Stimulated activated CD4-positive, alpha-beta T cell treated with anti-CD3 and anti-CD28 coated beads, Interleukin-12 subunit alpha, Interleukin-12 subunit beta, amount 100 ng/mL, for 24 hours (primary cell): ENCODE measurements at places on chromosomes 7 and 10.
A peak's percentile ranks its signal among the peaks of the same experiment; 100 is the strongest.

DNA sequence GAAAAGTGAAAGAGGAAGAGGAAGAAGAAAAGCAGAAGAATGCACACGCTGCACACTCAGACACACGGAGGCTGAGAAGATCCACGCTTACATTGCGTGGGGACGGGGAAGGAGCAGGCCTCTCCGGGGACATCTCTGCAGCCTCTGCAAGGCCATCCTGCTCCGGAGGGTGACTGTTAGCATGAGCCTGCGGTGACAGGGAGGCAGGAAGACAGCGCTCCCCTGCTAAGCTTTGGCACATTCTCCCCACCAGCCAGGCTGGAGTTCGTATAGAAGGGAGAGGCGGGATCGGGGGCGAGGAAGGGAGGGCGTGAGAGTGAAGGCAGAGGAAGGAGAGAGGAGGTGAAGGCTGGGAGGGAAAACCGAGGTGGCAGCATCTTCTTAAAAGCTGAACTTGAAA is 366.0 kb upstream of the SHH start:
- no peak for DNase-seq

GRCh38 chr7:93890464-93891068 is at the start of gene TFPI2:
TFPI2 (minus strand) TSS chr7:93890753; CDS start chr7:93890678, 75 bp downstream.
- DNase-seq: no peak

DNA sequence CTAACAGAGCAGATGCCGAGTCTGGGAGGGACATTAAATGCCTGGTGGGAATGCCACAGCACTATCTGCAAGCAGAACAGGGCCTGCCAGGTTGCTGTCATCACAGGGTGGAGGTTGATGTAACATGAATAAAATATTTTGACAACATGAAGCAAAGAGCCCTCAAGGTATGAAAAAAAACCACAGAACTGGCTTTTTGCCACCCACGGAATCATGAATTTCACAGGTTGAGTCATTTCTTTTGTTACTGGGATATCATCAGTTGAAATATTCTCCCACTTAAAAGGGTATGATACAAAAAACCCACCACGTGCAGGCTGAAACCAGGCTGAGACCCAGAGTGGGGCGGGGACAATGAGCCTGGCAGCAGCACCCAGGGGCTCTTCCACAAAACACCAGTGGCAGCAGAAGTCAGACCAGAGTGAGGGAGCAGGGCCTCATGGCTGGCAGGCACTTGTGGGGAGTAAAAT is 220.1 kb downstream of the TNS3 start:
- no peak for DNase-seq

DNA sequence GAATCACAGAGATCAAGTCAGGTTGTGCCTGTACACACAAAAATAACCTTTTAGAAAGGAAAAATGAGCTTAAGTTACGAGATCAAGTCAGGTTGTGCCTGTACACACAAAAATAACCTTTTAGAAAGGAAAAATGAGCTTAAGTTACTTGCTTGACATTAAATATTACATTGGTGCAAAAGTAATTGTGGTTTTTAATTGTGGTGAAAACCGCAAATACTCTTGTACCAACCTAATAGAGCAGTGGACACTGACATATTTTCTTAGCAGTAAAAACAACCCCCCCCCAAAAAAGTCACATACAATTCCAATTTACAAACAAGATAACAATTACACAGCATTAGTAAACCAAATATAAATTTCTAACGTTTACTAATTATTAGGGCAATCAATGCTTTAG is 595.6 kb downstream of the GRM8 start:
- DNase-seq: no peak

GRCh38 chr10:4437061-4437460 is 388.9 kb upstream of the AKR1E2 start:
- no peak for DNase-seq

- DNase-seq: no peak
Measured at GRCh38 chr10:14821635-14822375, 16.0 kb downstream of the CDNF start.

- no peak for DNase-seq
Measured at GRCh38 chr10:65620404-65621048, 1305.3 kb upstream of the LRRTM3 start.

DNA sequence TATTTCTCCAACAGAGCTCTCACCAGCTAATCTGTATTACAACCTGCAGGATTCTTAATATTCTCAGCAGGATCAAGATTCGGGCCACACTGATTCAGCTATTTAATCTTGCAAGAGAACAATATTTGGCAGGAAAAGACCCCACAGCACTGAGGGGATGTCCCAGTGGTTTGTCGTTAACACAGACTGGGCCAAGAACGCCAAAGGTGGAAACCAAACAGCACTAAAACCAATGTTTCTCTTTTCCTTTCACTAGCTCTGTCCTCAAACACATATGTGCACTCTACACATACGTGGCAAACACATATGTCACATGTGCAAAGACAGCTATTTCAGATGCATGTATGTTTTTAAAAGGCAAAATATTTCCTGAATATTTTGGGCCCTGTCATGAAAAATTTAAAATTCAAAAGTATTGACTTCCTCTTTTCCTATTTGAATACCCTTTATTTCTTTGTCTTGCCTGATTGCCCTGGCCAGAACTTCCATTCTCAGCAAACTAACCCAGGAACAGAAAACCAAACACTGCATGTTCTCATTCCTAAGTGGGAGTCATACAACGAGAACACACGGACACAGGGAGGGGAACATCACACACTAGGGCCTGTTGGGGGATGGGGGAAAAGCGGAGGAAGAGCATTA is 51.7 kb upstream of the NEBL start:
- DNase-seq: no peak

DNA sequence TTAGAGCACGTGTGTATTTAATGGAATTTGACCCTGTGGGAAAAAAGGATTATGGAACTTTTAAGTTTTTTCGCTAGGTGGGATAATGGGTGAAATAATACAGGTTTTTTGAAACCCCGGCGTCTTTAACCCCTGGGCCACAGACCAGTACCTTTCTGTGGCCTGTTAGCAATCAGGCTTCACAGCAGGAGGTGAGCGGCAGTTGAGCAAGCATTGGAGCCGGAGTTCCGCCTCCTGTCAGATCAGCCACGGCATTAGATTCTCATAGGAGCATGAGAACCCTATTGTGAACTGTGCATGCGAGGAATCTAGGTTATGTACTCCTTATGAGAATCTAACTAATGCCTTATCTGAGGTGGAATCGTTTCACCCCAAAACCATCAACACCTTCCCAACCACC is 28.6 kb downstream of the WAC start:
- DNase-seq: no peak

DNA sequence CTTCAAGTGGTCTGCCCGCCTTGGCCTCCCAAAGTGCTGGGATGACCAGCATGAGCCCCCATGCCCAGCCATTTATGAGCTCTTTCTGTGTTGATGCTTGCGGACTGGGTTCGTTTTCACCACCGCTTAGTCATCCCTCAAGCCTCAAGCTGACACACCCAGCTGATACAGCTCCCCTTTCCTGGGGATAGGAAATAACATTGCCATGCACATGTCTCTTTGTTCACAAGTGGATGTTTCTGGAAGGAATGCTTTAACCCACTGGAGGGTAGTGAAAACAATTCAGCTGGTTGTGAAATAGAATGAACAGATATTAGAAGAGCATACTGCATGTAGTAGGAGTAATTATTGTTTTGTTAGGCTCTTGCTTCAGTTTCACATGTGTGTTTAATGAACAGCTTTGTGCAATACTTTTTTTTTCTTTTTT is 8.5 kb upstream of the METTL27 start:
- DNase-seq: no peak

DNA sequence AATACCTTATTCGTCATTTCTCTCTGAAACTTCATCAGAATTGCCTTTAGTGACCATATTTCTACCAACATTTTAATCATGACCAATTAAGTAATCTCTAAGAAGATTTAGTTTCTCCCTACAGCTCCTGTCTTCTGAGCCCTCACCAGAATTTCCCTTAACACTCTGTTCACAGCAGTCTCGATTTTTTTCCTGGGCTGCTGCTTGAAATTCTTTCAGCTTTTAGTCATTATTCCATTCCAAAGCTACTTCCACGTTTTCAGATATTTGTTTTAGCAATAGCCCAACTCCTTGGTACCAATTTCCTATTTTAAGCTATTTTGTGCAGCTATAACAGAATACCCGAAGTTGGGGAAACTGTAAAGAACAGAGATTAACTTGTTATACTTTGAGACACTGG is 192.4 kb upstream of the DKK1 start:
- no peak for DNase-seq

- DNase-seq: peak; percentile 17
Measured at GRCh38 chr10:24723386-24723787, 300 bp downstream of the ARHGAP21 start.

GRCh38 chr10:97589479-97589878 is at the start of gene C10orf62:
C10orf62 (plus strand) TSS chr10:97589721; CDS start chr10:97589898, 177 bp downstream.
- DNase-seq: no peak

GRCh38 chr7:140673063-140673773 is 473 bp downstream of the ADCK2 start:
- DNase-seq: peak; percentile 23

- DNase-seq: no peak
Measured at GRCh38 chr10:30368065-30368718, 19.1 kb upstream of the MTPAP start.

GRCh38 chr10:73840056-73840402 is 28.6 kb upstream of the NDST2 start:
- DNase-seq: no peak

- DNase-seq: no peak
Measured at GRCh38 chr10:112960151-112960681, 10.2 kb downstream of the TCF7L2 start.

GRCh38 chr7:43211693-43212092 is 99.2 kb downstream of the HECW1 start:
- no peak for DNase-seq

GRCh38 chr10:47027108-47027783 is 116.0 kb downstream of the PTPN20 start:
- no peak for DNase-seq

DNA sequence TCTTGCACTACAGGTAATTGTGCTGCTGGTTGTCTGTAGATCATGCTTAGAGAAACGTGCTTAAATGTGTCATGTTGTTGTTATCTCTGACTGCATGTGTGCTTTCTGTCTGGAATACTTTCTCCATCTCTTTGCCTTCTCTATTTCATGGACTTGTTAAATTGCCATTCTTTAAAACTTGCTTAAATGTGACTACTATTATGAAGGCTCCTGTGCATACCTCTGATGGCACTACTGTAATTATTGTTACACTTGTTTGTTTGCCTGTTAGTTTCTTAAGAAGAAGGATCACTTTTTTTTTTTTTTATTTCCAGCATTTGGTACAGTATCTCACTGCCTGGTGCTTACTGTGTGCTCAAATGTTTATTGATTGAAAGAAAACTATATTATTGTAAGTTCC is 41.6 kb downstream of the KMT2E start:
- DNase-seq: no peak

- no peak for DNase-seq
Measured at GRCh38 chr7:80815733-80816132, 103.1 kb downstream of the SEMA3C start.

DNA sequence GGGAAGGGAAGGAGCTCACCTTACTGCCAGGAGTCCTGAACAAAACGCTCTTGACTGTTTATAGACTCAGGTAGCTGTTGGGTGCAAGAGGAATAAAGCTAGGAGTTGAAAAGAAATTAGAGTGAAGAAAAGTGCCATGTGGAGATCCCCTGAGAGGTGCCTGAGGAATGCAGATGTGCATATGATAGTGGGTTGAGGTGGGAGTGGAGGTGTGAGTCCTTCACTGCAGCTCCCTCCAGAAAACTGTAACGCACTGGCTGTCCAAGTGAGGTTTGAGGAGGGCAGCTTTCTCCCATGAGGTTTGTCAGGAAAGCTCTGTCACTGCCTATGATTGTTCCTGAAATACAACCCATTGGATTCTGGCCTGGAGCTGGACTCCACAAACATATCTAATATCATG is 904.8 kb upstream of the POT1 start:
- no peak for DNase-seq

DNA sequence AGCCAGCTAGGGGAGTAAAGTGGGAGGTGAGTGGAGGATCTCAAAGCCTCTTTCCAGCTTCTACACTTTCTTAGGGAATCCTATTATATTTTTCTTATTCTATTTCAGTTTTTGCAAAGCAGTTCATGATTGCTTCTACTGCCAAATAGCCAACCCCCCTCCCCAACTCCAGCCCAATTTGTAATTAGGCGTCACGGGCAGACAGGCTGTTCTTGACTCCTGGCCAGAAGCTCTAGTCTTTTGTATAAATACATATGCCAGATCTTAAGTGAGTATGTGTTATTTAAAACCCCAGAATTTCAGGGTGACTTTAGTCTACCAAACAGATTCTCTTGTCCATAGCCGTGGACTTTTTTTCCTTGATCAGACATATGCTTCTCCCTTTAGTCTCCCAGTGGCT is 255.2 kb downstream of the BUB3 start:
- DNase-seq: no peak

GRCh38 chr10:369684-370448 is 234.6 kb downstream of the ZMYND11 start:
- DNase-seq: no peak

- DNase-seq: no peak
Measured at GRCh38 chr10:63262430-63263073, 129.4 kb downstream of the NRBF2 start.

- no peak for DNase-seq
Measured at GRCh38 chr7:155341463-155341983, 43.8 kb downstream of the INSIG1 start.

DNA sequence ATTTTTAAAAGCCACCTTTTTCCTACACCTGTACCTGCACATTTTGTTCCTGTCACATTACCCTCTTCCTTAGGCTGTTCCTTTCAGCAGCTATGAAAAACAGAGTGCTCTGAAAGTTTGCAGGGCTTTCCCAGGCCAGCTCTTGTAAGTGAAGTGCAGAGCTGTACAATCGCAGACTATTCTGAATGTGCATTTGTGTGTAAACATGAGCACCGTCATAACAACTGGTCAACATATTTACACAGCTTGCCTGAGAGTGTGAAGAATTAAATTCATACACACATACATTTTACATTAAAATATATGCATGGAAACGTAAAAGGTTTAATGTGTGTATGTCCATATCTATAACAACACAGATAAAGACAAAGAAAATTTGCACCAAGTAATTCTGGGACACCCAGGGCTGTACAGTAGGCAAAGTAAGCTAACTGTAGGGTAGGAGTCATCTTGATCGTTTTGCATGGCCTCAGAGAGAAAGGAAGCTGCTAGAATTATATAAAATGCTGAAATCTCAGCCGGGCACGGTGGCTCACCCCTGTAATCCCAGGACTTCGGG is 23.6 kb upstream of the LYZL1 start:
- no peak for DNase-seq
